ENCODE measurements at places on chromosomes 11 and 22.

DNA sequence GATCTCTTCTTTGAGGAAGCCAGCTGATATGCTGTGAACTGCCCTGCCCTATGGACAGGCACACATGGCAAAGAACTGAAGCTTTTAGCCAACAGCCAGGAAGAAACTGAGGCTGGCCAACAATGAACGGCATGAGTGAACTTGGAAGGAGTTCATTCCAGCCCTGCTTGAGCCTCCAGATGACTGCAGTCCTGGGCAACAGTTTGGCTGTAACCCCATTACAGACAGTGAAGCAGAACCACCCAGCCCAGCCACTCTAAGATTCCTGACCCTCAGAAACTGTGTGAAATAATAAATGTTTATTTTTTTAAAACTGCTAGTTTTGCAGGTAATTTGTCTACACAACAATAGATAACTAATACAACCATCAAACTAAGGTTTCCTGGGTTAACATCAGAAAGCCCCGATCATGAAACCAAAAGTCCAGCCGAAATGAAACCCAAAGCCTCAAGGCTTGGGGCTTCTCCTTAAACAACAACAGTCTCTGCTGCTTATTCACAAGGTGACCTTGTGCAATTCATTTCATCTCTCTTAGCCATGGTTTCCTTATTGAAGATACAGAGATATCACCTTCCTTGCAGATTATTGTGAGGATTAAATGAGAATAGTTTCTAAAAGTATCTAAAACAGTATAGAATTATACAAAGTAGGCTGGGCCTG is 31.4 kb downstream of the PAK1 start:
- no peak for DNase-seq

DNA sequence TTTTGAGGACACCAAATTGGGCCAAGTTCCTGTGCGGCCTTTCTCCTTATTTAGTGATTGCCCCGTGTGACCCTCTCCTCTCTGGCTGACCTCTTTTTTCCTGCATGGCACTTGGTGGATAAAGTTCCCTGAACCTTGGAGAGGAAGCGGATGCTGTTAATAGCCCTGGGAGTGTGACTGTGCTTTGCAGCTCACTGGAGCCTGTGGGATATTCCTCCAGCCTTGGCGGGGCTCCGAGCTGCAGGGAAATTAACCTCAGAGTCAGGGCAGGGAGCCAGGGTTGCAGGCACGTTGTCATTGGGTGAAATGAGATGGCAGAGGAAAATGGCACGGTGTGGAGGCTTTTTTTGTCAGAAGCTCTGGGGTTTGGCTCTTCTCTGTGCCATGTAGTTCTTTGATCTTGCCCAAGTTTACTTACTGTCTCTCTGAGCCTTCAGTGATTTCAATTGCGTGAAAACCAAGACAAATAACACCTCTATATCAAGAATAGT is 965 bp downstream of the OR9Q1 start:
- no peak for DNase-seq

GRCh38 chr11:87451395-87451794 is 413.7 kb downstream of the TMEM135 start:
- no peak for DNase-seq

DNA sequence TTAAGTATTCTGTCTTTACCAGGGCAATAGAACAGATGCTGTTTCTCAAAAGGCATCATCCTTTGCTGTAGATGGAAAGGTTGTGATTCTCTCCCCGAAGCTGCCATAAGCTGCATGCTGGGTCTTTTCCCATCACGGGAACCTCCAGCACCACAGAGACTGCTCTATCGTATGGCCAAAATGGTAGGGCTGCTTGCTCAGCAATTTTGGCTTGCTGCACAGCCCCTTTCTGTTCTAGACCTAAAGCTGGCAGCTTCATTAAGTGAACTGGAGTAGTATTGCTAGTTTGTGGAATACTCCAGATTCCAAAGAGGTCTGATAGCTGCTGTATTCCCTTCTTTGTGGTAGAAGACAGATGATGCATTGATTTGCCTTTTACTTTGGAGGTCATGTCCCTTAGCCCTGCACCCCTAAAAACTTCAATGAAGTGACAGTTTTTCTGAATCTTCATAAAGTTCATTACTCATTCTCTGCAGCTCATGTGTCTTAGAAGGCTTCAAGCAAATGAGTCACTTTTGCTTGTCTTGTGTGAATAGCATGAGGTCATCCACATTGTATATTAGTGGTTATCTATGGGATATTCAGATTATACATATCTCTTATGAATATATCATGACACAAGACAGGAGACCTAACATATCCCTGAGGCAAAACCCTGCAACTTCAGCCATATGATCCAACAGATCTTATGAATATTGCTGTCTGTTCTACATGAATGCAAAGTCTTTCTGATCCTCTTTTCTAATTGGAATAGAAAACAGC is 245.3 kb downstream of the FAM76B start:
- DNase-seq = no peak

GRCh38 chr11:1515082-1516060 is 28.8 kb upstream of the MOB2 start:
- DNase-seq = peak; percentile 88

GRCh38 chr11:17479284-17480214 is 2.9 kb upstream of the ABCC8 start:
- no peak for DNase-seq

DNA sequence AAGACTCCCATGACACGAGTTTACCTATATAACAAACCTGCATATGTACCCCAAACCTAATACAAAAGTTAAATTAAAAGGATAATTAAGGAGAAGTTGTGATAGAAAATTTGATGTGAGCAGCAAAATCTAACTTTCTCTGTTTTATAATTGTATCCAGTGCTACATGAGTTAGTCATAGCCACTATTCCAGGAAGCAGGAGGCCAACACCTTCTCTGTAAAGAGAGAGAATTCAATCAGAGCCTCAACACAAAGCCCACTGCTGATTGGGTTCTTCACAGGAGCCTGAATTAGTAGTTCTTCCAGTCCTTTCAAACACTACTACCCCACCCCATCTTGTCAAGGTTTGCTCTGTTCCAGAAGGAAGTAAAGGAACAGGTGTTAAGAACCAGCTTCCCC is 84.2 kb downstream of the BLID start:
- no peak for DNase-seq

DNA sequence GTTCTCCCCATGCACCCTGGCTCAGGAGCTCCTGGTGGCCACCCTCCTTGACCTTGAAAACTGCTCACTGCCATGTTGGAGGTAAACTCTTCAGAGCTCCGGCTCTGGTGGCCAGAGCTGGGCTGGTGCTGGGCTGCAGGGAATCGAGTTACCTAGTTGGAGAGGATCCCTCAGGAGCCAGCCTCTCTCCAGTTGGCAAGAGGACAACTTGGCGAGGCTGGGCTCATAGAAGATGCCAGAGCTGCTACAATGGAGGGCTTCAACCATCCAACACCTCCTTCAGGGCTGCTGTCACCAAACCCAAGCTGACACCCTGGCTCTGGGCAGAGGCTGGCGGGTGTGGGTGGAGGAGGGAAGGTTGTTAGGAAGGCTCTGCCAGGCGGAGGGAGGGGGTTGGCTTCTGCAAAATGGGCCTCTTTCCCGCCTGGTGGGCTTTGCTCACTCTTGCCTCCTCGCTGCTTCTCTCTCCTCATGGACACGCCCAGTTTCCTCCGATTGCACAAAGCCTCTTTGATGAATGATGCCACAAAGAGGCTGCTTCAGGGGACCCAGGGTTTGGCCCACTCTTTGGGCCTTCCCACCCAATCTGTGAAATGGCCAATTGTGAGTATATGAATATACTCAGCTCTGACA is 53.1 kb downstream of the THAP12 start:
- no peak for DNase-seq

DNA sequence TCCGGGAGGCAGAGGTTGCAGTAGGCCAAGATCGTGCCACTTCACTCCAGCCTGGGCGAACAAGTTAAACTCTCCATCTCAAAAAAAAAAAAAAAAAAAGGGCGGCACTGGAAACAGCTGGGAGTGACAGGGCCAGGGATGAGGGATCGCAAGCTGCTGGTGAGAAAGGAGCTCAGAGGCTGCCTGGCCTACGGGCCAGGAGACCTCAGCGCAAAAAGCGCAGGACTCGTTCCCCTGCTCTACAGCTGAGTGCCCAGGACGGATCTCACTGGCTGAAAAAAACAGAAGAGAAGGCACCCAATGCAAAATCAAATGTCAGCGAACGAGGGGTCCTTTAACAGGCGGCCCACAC is 650 bp upstream of the NUP50 start:
- no peak for DNase-seq

DNA sequence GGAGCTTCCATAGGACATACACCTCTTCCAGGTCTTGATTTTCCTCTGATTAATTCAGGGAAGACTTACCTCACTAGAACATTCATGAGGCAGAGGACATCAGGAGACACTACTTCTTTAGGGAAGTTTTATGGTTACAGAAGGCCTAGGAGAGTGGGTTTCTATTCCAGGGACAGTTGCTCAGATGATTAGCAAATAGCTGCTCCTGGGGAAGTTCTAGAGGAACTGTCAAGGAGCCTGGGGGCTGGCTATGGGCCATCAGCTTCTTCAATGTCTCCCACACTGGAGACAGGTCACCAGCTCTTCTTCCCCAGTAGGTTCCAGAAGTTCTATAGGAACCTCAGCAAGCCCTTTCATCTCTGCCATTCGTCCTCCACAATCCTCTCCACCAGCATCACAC is 11.5 kb upstream of the OR10A5 start:
- DNase-seq = no peak

GRCh38 chr22:45072322-45072903 is 62.6 kb upstream of the PHF21B start:
- DNase-seq = peak; percentile 34

GRCh38 chr11:32374261-32374711 is 61.1 kb downstream of the WT1 start:
- peak; percentile 59 for DNase-seq

GRCh38 chr22:31100762-31101525 is 6.4 kb downstream of the SELENOM start:
- no peak for DNase-seq

DNA sequence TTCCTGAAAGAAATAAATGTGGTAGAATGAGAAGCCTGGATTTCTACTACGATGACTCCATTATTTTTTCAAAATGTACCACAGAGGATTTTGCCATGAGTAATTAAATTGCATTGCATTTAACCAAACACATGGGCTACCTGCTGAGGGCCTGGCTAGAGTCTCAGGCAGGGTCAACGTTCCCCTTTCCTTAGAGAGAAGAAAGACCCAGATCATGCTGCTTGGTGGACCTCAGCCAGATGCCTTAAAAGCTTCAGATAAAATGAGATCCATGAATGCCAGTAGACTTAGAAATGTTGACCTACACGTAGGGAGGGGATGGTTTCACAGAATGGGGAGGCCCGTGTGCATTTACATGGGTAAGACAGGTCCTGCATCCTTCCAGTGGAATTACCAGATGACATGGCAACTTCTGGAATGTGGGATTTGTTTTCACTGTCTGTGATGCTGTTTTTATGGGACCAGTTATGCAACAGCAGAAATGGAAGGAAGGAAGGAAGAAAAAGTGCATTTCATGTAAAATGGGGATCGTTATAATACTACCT is 1069.4 kb downstream of the NTM start:
- DNase-seq = no peak

DNA sequence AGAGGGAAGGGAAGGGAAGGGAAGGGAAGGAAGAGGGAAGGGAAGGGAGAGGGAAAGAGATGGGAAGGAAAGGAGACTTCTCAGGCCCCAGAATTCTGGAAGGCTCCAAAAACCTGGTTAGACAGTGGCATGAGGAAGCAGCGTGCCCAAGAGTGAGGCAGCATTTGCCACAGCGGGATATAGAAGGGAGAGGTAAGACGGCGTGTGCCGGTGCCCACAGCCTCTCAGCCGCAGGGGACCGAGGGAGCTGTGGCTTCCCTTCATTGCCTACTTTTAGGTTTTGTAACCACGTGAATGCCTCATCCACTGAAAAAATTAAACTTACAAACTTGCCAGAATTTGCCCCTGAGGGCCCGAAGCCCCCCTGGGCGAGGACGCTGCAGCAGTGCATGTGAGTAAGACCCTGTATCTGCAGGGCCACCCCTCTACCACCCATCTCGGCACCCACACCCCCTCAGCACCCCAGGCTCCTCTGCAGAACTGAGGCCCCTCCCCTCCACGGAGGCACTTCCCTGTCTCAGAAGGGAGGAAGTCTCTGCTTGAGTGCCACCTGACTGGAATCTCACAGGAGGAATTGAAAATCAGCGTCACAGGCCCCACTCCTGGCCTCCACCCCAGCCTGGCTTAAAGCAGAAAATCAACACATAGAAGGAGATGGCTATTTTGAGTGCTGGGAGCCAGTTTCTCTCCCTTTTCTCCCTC is 58.1 kb downstream of the LINC01488 start:
- no peak for DNase-seq

DNA sequence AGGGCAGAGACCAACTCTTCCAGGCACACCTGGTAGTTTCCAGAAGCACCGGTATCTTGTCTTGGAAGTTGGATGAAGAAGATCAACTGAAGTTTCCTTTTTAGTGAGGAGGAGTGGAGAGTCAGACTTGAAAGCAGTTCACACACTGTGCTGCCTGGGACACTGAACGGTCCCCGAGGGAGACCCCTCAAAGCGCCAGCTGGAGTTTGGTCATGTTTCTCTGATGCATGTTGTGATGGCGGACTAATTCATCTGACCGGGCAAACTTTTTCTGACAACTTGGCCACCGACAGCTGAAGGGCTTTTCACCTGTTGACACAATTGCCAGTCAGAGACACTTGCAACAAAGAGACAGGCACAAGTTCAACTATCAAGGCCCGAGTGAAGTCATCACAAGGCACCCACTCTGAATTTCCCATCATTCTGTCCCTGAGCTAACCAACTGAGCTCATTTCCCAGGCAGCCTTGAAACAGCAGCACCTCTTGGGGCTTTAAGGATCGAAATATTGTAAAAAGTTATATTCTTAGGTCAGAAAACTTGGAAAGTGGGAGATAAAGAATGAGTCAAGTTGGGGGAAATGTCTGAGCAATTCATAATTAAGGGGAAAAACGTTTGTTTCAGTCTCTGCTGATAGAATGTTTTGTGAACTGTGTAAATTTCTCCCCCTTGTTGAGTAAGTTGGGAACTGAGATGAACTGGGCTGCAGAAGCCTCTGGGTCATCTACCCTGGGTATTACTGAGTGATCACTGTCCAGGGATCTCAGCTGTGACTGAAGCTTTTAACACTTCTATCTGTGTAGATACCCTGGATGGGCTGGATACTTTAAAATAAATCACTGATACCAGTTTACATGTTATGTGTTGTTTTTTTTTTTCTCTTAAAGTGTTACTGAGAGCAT is 46.2 kb downstream of the WT1 start:
- no peak for DNase-seq

GRCh38 chr11:21774212-21774611 is 418.7 kb upstream of the ANO5 start:
- DNase-seq = no peak

DNA sequence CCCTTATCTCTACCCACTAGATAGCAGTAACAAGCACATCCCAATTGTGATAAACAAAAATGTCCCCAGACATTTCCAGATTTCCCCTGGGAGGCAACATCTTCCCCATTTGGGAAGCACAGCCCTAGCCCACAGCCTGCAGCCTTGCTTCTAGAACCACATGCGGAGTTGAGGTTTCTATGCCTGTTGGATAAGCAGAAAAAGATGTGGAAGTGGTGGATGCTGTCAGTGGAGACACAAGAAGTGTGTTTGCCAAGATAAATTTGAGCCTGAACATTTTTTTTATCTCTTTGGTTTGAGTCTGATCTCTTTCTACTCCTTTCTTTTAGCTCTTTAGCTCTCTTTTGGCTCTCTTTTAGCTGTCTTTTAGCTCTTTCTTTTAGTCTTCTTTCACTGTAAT is 884.5 kb downstream of the NTM start:
- DNase-seq = no peak

GRCh38 chr11:120052196-120052775 is 85.6 kb downstream of the TRIM29 start:
- DNase-seq = no peak
